ENCODE measurements at places on chromosomes 11 and 22.
A peak's percentile ranks its signal among the peaks of the same experiment; 100 is the strongest.

DNA sequence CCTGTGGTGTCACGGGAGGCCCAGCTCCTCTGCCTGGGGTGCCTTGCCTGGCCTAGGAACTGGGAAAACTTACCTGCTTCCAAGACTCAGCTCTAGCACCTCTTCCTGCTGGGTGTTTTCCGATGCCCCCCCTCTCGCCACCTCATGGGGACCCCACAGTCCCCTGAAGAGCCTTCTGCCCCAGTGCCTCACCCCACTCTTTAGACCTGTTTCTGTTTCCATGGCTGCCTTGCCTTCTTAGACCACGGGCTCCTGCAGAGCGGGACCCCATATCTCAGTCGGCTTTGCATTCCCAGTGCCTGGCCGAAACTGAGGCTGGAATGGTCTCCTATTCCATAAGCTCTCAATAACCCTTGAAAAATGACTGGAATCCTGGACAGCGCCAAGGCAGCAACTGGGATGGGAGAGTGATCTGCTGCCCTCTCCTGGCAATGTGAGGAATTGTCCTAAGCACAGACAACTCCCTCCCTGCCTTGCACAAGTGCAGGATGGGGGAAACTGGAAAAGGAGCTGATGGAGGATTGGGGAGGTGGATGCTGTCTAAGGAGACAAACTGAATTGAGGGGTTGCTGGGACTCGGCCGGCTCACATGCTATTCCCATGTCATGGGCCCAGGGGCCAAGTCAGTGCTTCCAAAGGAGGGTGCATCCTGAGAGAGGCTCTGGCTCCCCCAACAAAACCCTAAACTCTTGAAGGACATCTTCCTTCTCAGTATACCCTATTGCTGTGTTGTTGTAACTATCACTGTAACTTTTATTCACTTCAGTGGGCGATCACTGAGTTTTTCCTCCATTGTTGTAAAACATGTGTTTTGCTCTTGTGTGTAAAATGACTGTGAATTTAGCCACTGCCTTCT, 26.6 kb upstream of the IL17RA start:
- H3K36me3 ChIP-seq, result no peaks in the 10 kb centered on the region
- no peaks in the 10 kb centered on the region for H3K4me1 ChIP-seq
- DNase-seq, result peak; percentile 47
- H3K4me3 ChIP-seq, result no peak overlapping the region
- no peak overlapping the region for H3K27ac ChIP-seq
- peaks cover 13% of the 10 kb centered on the region for H3K27me3 ChIP-seq

DNA sequence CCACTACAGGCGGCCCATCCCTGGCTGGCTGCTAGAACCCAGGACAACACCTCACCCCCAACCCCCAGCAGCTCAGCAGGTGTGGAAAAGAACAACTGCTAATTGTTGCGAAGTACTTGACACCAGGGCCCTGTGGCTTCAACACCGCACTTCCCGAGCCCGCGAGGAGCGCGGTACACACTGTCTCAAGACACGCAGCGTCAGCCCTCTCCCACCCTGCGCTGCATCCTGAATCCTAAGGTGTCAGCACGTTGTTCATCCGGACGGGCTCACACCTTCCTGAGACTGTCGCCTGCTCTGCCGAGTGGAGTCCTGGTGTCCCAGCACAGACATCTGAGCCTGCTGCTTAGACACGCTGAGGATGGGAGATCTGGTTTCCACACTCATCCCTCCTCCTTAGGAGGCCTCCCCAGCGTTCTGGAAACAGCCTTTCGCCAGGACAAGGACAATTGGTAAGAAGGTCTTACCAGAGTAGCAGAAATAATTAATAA, 1336.2 kb downstream of the BRD1 start:
- no peak for DNase-seq
- no peaks in the 10 kb centered on the region for H3K36me3 ChIP-seq
- H3K27ac ChIP-seq, result no peak overlapping the region

DNA sequence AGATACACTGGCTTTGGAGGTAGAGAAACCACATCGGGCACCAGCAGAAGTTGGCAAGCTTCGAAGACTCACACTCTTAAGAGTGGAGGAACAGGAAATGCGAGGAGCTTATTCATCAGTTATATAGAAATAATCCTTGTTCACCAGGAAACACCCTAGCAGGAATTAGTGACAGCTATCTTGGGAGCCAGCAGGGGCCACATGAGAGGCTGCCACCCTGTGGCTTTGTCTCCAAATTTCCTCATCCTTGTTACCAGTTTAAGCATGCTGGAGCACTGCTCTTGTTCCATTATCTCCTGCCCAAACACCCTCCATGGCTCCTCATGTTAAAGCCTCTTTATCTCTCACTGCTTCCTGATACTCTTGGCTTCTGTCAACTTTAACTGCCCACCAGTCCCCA, 131.0 kb downstream of the PLEKHA7 start:
- no peak for DNase-seq
- H3K4me1 ChIP-seq, result no peaks in the 10 kb centered on the region
- no peak overlapping the region for H3K4me3 ChIP-seq

- peaks cover 45% of the 10 kb centered on the region for H3K4me1 ChIP-seq
- no peaks in the 10 kb centered on the region for H3K36me3 ChIP-seq
These were observed 1.7 kb upstream of the DIXDC1 start for GRCh38 chr11:111935317-111936039.

GRCh38 chr11:7672960-7673723, at the start of gene CYB5R2:
Gene CYB5R2, minus strand, starts transcription at chr11:7673500. Its CDS starts 675 bp downstream, at chr11:7672825.
- H3K27me3 ChIP-seq, result peaks cover 42% of the 10 kb centered on the region
- H3K36me3 ChIP-seq, result no peaks in the 10 kb centered on the region
- DNase-seq, result no peak
- H3K4me1 ChIP-seq, result peaks cover 13% of the 10 kb centered on the region
- peak within 1 kb of the TSS; percentile 43 for H3K4me3 ChIP-seq

DNA sequence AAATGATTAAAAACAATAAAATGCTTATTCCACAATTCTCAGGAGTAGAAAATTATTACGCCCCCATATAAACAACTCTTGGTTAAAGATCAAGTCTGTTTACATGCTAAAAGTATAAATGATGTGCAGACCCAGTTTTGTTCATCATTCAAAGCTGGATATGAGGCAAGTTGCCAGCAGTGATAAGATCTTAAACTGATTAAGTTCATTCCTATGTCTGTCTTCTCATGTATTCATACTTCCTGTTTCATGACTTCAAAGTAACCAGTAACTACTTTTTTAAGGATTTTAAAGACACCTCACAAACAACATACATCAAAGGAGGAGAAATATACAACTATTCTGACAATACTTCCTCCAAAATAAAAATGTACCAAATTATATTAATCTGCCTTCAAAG, 55.0 kb upstream of the ARHGAP32 start:
- peaks cover 10% of the 10 kb centered on the region for H3K4me1 ChIP-seq
- no peak overlapping the region for H3K27ac ChIP-seq
- no peak overlapping the region for H3K4me3 ChIP-seq
- no peaks in the 10 kb centered on the region for H3K36me3 ChIP-seq
- H3K27me3 ChIP-seq, result no peaks in the 10 kb centered on the region
- no peak for DNase-seq

GRCh38 chr11:2256951-2257700, 13.3 kb downstream of the ASCL2 start:
- H3K36me3 ChIP-seq, result no peaks in the 10 kb centered on the region
- no peaks in the 10 kb centered on the region for H3K4me1 ChIP-seq
- no peak overlapping the region for H3K4me3 ChIP-seq
- no peak overlapping the region for H3K27ac ChIP-seq

DNA sequence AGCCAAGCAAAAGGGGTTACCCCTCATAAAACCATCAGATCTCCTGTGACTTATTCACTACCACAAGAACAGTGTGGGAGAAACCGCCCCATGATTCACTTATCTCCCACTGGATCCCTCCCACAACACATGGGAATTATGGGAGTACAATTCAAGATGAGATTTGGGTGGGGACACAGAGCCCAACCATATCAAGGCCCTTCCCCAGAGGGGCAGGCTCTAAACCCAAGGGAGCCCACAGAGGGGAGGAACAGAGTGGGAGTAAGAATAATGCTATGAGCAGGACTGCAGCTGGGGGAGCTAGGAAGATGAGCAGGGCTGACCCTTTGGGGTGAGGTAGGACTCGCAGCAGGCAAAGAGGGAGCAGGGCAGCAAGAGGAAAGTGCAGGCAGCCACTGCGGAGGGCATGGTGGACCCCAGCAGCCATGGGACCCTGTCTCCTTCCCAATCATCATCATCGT, 59.3 kb downstream of the CD82 start:
- peaks cover 22% of the 10 kb centered on the region for H3K36me3 ChIP-seq
- H3K4me1 ChIP-seq, result peaks cover 22% of the 10 kb centered on the region
- DNase-seq, result peak; percentile 13
- H3K27ac ChIP-seq, result no peak overlapping the region
- H3K27me3 ChIP-seq, result peaks cover 4% of the 10 kb centered on the region

DNA sequence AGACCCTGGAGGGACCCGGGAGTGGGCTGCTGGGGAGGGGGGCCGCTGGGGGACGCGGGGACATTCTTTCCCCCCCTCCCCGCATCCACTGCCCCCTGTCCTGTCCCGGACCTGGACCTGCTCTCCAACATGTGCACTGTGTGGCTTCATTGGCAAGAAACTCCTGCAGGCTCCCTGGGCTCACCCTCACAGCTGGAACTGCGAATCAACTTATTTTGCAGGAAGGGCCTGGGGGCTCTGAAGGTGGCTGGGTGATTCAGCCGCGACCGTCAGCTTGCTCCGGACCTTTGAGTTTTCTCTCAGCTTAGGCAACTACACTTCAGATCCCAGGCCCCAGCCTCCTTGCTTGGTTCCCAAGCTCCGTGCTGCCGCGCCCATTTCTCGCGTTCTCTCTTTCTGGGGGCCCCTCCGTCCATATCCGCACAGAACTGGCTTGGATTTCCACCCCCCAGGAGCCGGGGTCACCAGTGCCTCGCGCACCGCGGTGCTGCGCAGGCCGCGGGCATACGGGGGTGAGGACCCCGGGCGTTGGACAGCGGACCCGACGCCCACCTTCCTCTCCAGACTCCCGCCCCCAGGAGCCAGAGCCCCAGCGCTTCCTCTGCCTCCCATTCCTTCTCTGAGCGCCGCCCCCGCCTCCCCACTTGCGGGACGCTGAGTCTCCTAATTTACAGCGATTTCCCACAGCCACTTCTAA, 471 bp upstream of the AHNAK start:
- peak overlapping the region; percentile 66 for H3K27ac ChIP-seq
- peak overlapping the region; percentile 100 for H3K4me3 ChIP-seq
- H3K27me3 ChIP-seq, result peaks cover 21% of the 10 kb centered on the region
- H3K36me3 ChIP-seq, result peaks cover 28% of the 10 kb centered on the region

- peaks cover 5% of the 10 kb centered on the region for H3K4me1 ChIP-seq
- H3K4me3 ChIP-seq, result no peak overlapping the region
- H3K27ac ChIP-seq, result no peak overlapping the region
- no peaks in the 10 kb centered on the region for H3K27me3 ChIP-seq
- no peak for DNase-seq
These were observed 39.4 kb downstream of the CYP2R1 start for GRCh38 chr11:14852571-14853177.

GRCh38 chr11:44112091-44112821, 16.8 kb downstream of the EXT2 start:
- H3K36me3 ChIP-seq, result peaks cover 27% of the 10 kb centered on the region
- no peaks in the 10 kb centered on the region for H3K27me3 ChIP-seq
- H3K4me1 ChIP-seq, result peaks cover 7% of the 10 kb centered on the region
- DNase-seq, result no peak

- H3K4me1 ChIP-seq, result peaks cover 9% of the 10 kb centered on the region
- H3K27me3 ChIP-seq, result peaks cover 15% of the 10 kb centered on the region
- no peak for DNase-seq
- no peaks in the 10 kb centered on the region for H3K36me3 ChIP-seq
- no peak overlapping the region for H3K4me3 ChIP-seq
- H3K27ac ChIP-seq, result no peak overlapping the region
These were observed 4.8 kb downstream of the ARHGEF17 start for GRCh38 chr11:73312851-73313327.

DNA sequence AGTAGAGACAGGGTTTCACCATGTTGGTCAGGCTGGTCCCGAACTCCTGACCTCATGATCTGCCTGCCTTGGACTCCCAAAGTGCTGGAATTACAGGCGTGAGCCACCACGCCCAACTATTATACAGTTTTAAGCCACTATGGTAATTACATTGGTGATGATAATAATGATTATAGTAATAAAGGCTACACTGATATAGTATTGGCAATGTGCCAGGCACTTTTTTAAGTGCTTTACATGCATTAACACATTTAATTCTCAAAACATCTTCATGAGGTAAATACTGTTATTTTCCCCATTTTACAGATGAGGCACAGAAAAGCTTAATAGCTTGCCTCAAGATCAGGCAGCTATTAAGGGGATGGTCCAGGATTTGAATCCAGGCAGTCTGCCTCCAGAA, 222.5 kb downstream of the SOX6 start:
- no peak overlapping the region for H3K4me3 ChIP-seq
- no peaks in the 10 kb centered on the region for H3K4me1 ChIP-seq
- no peak overlapping the region for H3K27ac ChIP-seq
- DNase-seq, result no peak
- no peaks in the 10 kb centered on the region for H3K36me3 ChIP-seq

DNA sequence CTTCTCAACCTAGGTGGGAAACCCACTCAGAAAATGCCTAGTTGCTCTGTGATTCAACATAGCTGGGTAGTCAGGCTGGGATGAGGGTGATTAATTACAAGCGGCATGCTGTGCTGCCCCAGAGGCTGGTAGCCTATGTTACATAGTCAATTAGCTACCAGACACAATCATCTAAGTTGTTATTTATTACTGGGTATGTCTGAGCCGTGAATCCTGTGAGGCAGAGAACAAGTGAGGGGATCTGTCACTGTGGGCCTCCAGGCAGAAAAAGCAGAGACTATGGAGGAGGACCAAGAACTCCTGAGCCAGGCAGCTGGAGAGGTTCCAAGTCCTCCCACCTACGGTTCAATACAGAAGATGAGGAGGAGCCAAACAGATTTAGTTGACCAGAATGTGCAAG, 186.6 kb upstream of the BDNF start:
- no peak overlapping the region for H3K27ac ChIP-seq
- H3K4me3 ChIP-seq, result no peak overlapping the region
- H3K27me3 ChIP-seq, result no peaks in the 10 kb centered on the region
- no peak for DNase-seq
- H3K36me3 ChIP-seq, result no peaks in the 10 kb centered on the region

DNA sequence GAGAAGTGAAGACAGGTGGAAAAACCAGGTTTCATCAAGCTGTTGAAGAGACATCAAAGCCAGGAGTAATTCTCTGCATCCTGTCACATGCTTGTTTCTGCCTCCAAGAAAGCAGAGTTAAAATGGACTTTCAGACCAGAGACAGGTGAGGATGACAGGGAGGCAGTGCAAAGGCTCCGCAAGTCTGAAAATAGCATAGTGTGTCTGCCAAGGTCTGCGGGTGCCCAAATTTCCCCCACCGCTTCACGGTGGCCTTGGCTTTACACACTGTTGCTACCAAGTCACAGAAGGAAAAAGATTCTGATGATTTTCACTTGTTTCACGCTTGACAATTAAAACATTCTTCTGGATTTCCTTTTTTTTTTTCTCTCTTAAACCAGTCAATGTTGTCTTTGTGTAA, 44.2 kb downstream of the SNX19 start:
- H3K4me1 ChIP-seq, result no peaks in the 10 kb centered on the region
- H3K27ac ChIP-seq, result no peak overlapping the region
- no peaks in the 10 kb centered on the region for H3K27me3 ChIP-seq
- peaks cover 29% of the 10 kb centered on the region for H3K36me3 ChIP-seq

- no peak overlapping the region for H3K4me3 ChIP-seq
- no peak for DNase-seq
- peaks cover 17% of the 10 kb centered on the region for H3K27me3 ChIP-seq
- H3K4me1 ChIP-seq, result peaks cover 4% of the 10 kb centered on the region
- H3K27ac ChIP-seq, result no peak overlapping the region
These were observed 30.2 kb upstream of the HMGXB4 start for GRCh38 chr22:35226958-35227647.

GRCh38 chr11:129021295-129021694, 78.6 kb upstream of the TP53AIP1 start:
- H3K4me1 ChIP-seq, result peaks cover 11% of the 10 kb centered on the region
- no peaks in the 10 kb centered on the region for H3K36me3 ChIP-seq
- no peak overlapping the region for H3K27ac ChIP-seq
- H3K4me3 ChIP-seq, result no peak overlapping the region
- DNase-seq, result no peak

Data from activated CD4-positive, alpha-beta memory T cell treated with anti-CD3 and anti-CD28 coated beads, Interleukin-2, amount 10 ng/mL, durations not matched to agents 7 days and 5 days (primary cell).